ENCODE measurements at places on chromosomes 16 and 17.
A peak's percentile ranks its signal among the peaks of the same experiment; 100 is the strongest.

DNA sequence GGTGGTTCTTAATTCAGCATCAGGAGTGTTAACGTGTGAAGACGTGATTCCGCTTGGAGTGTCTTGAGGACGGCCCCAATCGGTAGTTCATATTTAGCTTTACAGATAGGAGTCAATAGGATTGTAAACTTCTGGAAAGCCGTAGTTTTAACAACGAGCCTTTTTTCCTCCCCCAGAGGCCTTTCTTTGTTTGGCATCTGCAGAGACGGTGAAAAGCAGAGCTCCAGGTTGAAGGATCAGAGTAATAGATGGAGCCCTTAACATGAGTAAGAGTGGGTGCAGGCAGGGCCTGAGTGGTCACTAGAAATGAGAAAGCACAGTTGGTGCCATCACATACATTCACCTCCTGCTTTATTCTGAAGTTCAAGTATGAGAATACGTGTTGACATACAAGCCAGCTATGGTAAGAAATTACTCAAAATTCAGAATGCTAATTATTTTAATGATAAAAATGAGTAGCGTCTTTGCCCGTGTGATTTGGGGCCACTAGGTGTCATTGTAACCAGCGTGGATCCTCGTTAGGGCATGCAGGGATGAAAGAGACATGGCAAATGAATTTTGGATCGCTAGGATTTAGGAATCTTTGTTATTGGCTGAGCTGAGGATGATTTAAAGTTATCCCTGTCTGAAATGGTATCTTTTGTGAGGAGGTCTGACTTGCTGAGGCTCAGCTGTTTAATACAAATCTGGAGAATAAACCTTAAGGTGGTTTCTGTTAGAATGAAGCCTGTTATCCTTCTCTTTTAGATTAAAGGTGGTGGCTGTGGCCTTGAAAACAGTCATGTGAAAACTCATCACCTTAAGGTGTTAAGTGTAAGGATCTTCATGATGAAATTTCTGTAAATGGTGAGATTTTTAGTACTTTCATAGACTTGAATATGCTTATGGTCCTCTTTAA lies 18.6 kb downstream of the PRCD start:
- DNase-seq, result peak; percentile 8

DNA sequence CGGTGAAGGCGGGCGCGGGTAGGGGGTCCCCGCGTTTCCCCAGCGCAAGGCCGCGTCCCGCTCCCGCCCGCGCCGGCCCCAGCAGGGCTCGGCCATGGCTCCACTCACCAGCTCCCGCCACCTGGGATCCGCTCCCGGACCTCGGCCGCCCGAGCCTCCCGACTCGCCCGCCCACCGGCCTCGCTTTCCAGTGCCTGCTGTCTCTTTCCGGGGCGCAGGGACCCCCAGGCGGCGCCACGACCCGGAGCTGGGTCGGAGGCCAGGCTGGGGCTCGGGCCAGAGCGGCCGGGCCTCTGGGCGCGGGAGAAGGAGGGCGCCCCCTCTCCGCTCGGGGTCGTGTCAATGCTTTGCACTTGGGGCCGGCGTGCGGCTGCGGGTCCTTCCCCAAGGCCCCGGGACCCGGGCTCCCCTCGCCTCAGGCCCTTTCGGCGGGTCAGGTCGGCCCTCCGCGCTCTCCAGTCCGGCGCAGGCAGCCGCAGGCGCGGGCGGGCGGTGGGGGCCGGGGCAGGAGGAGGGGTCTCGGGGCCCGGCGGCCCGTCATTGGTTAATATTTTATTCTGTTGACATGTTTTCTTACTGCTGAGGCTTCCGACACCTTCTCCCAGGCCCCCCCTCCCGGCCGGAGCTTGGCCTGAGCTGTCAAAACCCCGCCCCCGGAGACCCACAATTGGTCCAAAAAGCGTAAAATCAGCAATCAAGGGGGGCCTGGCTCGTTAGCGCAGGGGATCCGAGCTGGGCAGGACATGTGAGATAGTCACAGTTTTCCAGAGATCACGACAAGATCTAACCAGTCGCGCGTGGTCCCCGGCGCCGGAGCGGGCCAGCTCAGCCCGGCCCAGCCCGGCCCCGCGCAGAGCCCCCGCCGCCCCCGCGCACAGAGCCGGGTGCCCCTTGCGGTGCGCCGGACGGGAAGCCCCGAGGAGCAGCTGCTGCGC lies at the start of gene TBX2:
Gene TBX2 (plus strand): TSS at position 713 of the 935 bp plus-strand sequence. CDS start 334 bp downstream, outside the sequence.
- no peak for DNase-seq

- no peak for DNase-seq
These were observed 8.4 kb upstream of the HASPIN start for GRCh38 chr17:3715296-3715695.

DNA sequence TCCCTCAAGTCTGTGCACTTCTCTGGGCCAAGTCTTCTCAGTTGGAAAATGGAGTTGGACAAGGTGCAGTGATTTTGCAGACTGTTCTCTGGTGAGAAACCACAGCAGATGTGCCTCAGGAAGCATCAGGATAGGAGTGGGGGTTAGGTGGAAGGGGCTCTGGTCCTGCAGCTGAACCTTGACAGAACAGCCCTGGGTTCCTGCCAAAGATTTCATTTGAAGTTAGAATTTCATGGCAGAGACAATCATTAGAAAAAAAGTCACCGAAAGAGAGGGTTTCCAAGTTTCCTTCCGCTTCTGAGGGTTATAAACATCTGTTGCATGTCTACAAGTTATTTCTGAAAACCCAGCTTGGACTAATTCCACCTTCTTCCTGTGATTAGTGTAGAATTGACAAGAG lies 80.4 kb upstream of the IRX3 start:
- DNase-seq, result no peak

- no peak for DNase-seq
These were observed 73.7 kb downstream of the NETO2 start for GRCh38 chr16:47069841-47070584.

Data from NCI-H2029 treated with DMSO at 0.1 percent for 48 hours (cell line).